ENCODE measurements at places on chromosomes 6 and 20.

DNA sequence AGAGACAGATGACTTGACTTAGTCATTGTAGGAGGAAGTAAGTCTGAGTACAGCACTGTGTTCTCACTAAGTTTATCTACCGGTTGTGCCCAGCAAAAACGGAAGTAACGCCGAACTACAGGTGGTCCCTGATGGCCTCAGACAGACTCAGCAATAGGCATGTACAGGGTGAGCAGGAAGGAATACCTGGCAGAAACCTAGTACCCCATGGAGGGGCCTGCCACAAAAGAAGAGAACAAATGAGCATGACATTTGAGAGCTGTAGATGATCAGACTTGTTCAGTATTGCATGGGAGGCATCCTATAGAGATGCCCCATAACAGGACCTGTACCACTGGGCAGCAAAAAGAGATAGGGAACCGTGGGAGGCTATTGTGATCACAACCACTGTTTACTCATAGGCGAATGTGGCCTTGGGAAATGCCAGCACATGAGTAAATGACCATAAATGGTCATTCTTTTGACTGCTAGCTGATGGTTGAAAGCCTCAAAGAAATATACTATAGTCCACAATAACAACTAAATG is 106.4 kb upstream of the TAB2 start:
- DNase-seq = peak; percentile 42

DNA sequence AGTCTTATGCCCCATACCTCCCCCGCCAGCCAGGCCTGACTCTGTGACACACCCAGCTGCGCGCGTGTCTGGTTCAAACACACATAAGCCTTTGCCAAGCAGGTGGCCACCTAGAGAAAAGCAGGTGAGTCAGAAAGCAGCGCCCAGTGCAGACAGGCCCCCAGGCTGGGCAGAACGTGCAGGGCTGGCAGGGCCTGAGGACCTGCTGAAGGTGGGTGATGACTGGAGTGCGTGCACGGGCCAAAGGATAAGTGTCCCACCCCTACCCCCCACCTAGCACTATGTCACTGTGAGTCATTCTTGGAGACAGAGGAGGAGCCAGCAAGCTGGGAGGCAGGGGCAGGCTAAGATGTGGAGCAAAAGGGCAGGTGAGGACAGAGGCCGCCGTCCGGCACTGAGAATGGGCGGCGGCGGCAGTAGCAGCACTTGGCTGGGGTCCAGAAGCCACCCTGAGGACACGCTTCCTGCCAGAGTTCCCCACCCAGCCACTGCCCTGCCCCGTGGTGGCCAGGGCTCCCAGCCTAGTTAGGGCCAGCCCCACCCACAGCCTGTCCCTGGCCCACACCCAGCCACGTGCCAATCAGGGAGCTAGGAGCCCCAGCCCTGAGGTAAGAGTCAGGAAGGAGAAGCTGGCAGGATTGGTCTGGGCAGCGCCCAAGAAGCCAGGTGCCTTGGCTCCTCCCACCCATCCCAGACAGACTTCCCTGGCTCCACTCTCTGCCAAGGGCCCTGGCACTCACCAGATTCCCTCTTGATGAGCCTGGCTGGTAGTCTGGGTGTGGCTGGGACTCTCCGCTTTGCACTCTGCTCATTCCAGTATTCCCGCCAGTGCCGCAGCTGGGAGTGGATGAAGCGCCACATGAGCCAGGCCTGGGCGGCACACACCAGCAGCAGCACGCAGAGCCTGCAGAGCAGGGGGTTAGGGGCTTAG is 72.7 kb downstream of the TRAM2 start:
- peak; percentile 95 for DNase-seq

DNA sequence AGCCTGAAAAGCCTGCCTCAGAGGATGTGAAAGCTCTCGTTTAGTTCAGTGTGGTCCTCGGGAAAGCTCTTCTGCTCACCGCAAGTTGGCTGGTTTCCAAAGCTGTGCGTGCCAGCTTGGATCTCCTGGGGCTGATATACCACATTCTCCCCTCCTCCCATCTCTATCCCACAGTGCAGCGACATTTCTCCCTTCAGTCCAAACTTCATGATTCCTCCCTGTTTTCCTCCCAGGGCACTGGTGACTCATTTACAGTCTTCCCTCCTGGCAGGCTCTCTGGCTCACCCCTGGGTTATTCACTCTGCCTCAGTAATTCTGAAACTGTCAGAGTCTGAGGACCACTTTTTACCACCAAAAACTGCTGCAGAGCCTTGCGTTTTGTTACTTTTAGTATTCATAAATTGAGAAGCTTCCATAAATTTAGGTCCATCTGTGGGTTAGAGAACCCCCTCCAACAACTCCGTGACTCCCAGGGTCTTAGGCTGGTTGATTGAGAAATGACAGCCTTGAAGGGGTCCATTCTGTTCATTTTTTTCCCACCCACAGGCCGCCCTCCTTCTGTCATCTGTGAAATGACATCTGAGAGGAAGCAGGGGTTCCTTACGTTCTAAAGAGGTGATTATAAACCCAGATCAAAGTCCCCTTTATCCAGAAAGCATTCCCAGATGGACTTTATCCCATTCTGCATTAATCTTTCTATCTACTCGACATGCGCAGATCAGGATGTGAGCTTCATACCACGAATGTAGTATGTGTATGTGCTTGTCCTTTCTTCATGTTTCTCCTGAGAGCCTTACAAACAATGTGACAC is 6.1 kb downstream of the TRIM10 start:
- peak; percentile 94 for DNase-seq

GRCh38 chr20:12287575-12287974 is 369.9 kb downstream of the BTBD3 start:
- DNase-seq = peak; percentile 61

DNA sequence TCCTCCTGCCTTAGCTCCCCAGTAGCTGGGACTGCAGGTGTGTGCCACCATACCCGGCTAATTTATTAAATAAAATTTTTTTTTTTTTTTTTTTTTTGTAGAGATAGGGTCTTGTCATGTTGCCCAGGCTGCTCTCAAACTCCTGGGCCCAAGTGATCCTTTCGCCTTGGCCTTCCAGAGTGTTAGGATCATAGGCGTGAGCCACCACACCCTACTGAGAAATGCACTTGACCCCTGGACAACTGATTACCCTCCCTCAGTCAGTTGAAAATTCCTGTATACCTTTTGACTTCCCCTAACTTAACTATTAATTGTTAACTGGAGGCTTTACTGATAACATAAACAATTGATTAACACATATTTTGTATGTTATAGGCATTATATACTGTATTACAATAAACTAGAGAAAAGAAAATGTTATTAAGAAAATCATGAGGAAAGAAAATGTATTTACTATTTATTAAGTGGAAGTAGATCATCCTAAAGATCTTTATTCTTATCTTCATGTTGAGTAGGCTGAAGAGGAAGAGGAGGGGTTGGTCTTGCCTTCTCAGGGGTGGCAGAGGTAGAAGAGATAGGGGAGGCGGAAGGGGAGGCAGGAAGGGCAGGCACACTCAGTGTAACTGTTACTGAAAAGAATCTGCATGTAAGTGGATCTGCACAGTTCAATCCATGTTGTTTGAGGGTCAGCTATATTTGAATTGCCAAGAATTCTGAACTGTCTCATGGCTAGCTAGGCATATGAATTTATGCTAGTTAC is 104.3 kb downstream of the FARS2 start:
- DNase-seq = no peak

DNA sequence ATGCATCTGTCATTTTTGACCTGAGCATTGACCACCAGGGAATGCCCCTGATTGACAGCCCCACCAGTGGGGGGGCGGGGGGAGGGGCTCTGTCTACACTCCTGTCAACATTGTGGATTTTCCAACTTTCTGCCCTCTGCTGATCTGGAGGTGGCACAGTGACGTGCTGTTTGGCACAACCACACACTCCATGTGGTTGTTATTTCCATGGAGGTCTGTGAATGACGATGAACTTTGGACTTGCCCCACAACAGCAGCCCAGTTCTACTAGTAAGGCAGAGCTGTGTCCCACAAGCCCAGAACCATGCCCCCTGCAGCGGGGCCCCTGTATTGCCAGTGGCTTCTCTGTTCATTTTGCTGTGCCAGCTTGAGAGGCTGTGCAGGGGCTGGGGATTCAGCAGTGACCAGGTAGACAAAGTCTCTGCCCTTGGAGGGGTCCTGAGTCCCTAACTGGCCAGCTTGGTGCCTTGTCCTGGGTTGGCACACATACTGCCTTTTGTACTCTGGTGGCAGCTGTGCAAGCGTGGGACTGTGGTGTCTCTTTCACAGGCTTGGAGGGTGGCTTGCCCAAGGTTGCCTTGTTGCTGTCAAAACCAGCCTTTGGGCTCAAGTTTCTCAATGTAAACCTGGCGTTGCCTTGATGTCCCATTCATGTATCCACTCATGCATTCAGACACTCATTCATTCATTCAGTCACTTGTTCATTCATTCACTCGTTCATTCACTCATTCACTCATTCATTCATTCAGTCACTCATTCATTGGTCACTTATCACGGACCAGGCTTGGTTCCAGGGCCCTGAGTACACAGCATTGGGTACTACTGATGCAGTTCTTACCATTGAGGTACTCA is 108.5 kb downstream of the SYCP2 start:
- no peak for DNase-seq

DNA sequence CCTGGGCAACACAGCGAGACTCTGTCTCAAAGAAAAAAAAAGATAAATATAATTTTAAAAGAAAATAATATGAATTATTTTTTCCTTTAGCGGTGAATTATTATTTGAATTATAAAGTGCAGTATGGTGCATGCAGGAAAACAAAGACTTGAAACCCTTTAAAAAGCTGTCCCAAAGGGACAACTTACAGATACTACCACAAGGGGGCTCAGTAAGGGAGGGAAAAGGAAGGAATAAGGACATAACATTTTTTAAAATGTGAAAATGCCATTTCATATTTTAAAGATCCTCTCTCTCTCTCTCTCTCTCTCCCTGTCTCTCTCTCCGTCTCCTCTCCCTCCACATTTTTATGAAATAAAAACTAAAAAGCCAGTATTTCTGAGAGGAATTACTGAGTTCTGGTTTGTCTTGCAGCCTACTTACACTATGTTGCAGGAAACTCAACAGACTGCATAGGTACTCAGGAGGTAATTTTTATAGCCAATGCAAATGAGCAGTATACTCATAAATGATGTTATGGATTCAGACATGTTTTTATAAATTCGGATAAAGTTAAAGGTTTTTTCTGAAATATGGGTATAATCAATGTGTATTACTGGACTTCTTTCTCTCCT is 455.0 kb upstream of the GJE1 start:
- peak; percentile 39 for DNase-seq

DNA sequence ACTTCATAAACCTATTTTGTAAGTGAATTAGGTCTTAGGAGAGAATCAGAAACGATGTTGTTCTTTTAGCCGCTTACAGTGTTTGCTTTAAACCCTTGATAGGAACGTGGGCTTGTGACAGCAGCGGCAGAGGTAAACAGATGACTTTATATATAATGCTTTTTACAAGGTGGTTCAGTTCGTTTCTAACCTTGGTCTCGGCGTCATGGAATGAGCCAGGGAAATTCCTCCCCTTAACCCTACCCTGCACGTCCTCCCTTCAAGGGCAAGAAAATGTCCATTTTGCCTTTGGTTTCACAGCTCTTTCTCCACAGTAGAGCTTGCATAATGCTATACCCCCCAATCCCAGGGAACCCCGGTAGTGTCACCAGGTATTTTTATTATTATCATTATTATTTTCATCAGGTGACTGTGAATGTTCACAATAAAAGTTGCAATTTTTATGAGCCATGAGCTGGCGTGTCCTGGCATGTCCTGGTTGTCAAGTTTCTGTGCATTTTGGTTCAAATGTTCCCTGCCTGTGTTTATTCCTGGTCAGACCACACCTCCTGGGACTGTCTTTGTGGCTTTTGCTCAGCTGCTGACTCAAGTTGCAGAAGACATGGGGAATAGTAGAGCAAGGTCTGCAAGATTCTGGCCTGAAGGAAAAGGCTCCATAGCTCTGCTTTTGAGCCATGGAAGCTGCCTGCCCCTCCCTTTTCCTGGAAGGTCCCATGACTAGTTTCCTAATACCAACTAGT is 112.8 kb upstream of the BMP2 start:
- peak; percentile 54 for DNase-seq

DNA sequence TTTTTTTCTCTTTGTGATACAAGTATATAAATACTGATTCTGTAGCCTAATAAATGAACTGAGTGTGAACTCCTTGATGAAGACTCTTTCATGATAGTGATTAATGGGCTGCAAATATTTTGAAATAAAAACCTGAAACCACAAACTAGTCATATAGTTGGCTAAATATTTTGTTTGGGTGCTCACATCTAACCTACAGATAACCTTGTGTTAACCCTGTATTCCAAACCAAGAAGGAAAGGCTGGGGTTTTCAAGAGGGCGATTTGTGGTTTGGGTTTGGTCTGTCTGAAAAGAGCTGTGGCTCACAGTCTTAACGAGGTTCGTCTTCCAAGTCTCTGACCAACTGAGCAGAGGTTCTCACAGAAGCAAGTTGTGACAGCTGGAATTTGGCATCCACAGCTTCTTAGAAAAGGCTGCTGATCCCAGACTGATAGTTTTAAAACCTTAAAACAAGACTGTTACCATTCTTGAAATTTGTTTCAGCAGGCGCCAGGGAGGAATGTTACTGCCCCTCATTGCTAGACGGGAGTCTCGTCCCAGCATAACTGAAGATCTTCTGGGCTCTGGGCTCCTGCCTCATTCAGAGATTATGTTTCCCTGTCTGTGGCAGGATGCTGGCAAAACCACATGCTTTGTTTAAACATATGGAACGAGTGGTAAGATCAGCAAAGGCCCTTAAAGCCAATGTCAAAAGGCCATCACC is 736.4 kb upstream of the MARCKS start:
- DNase-seq = peak; percentile 90

DNA sequence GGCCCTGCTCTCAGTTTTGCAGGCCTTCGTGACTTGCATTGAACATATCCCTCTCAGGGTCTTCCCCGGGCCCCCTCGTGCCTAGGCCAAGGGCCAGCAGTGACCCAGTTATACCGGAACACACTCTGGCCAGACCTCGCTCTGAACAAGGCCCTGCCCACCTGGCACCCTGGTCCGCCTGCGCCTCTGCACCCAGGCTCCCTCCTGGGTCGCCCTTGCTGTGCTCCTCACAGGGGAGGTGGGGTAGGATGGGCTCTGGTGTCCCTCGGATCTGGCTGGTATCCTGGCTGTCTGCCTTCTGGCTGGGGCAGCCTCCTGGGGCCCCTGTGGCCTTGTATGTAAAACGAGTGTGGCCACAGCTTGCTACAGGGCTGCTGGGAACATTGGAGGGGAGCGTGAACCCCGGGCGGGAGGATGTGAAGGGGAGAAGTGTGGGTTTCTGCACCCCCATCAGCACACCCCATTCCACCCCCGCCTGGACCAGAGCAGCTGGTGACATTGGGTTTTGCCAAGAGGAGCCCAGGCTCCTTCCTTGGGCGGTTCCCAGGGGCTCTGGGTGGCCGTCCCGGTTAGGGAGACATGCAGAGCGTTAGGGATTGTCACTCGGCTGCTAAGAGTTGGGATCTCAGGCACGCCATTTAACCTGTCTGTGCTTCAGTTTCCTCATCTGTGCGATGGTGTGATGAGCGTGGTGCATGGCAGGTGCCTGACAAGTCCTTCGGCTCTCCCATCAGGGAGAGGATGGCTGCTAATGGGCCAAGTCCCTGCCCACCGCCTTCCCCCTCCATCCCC is 17.5 kb downstream of the SRC start:
- no peak for DNase-seq

DNA sequence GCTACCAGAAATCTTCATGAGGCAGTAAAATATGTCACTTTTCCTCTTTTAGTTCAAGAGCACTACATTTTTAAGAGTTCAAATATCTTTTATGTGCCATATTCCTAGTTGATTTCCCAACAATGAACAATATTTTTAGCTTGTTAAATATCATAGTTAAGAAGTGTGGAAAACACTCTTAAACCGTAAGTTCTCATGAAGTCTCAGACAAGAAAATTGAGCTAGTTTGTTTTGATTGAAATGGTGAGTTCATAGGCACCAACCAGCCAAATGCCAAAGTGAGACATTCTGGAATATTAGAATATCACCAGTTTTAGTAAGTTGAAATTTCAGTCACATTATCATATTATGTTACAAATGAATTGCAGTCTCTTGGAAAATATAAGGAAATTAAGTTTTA is 277.2 kb upstream of the HSF2 start:
- DNase-seq = no peak

Measured in renal cortical epithelial cell (primary cell).